Stimulated activated CD4-positive, alpha-beta T cell treated with anti-CD3 and anti-CD28 coated beads, Interleukin-1b, Interleukin-23, amount 100 ng/mL, for 48 hours (primary cell): ENCODE measurements at places on chromosomes 1 and 21.

- no peak for DNase-seq
Observed at GRCh38 chr1:40076895-40077312, 20.1 kb downstream of the PPT1 start.

GRCh38 chr1:26330276-26330675 lies 12.5 kb downstream of the CD52 start:
- no peak for DNase-seq

DNA sequence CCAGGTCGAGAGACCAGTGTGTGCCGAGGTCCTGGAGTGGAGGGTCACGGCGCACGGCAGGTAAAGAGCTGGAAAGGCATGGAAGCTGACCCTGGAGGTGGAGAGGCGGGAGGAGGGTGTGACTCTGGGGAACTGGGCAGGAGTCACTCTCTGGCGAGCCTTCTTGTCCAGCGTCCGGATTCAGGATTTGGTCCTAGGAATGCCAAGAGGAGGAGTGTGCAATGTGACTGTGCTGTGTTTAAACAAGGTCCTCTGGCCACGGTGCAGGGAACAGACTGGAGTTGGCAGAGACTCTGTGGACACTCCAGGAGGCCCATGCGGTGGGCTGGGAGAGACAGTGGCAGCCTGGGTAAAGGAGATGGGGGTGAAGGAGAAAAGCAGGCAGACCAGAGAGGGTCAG lies 64.2 kb upstream of the CASZ1 start:
- no peak for DNase-seq

- DNase-seq: no peak
Observed at GRCh38 chr1:197842646-197843045, 59.8 kb upstream of the C1orf53 start.

DNA sequence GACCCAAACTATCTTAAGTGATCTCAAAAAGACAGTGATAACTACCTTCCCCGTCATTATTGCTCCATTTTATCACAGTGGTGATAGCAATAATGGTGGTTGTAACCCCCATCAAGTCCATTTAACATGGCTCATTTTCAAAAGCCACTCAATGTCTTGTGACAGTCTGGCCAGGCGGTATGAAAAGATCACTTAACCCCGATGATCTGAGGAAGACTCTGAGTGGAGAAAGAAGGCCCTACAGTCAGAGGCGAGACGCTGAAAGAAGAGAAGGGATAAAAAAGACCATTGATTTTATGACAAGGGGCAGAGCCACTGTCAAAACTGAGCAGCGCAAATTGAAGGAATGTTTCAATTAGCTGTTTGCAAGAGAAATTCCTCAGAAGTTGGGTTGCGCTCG lies 417.2 kb upstream of the PBX1 start:
- DNase-seq: no peak

- DNase-seq: no peak
Observed at GRCh38 chr1:110436635-110437034, 14.3 kb upstream of the PROK1 start.

DNA sequence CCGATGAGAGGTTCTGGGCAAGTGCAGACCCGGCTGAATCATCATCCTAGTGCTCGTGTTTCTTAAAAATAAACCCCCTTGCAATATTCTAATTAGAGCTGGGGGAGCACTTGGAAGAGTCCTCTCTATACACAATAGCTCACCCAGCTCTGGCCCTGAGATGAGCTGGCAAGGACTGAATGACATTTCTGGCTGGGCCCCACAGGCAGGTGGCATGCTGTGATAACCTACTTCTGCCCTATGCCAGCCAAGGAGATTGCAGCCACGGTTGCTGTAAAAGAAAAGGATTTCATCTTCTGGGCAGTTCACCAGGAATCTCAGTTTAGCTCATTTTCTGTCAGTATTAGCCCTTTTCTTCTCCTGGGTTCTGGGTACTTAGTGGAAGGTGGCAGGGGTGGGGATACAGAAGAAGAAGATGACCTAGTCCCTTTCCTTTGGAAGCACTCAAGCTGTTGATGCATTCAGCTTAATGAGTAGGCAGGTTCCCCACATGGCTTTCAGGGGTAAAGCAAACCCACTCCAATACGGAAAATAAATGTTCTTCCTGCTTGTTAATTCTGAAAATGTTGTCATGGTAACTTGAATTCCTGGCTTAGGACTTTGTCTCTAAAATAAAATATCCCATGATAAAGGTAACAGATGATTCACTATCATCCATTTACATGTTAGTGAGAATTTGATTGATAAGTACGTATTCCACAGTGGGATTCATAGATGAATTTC lies 32.2 kb downstream of the VASH2 start:
- DNase-seq: no peak

- DNase-seq: no peak
Observed at GRCh38 chr1:50559421-50559820, 136.2 kb upstream of the DMRTA2 start.

GRCh38 chr1:31790140-31790539 lies 25.7 kb downstream of the SPOCD1 start:
- DNase-seq: no peak

DNA sequence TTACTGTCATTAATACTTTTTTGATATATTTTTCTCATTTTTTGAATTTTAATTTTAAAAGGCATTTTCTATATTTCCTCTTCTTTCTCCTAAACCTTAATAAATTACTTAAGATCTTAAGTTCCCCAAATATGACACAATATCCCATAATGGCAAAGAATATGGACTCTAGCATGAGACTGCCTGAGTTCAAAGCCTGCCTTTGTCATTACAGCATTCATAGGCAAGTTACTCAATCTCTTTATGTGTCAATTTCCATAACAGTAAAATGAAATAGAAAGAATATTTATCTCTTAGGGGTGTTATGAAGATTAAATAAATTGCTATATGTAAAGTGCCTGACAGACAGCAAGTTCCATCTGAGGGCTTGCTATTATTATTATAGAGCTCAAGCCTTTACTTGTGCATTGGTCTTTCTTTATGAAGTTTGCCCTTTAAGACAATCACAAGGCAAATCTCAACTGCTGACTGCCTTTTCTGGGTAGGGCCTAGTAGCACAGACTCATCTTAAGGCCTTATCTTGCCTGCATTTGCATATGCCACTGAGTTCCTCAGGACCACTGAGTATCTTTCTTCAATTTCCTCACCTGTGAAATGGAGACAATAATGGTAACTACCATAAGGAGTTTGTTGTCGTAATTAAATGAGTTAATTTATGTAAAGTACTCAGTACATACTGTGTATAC lies 231.0 kb downstream of the NRIP1 start:
- no peak for DNase-seq

DNA sequence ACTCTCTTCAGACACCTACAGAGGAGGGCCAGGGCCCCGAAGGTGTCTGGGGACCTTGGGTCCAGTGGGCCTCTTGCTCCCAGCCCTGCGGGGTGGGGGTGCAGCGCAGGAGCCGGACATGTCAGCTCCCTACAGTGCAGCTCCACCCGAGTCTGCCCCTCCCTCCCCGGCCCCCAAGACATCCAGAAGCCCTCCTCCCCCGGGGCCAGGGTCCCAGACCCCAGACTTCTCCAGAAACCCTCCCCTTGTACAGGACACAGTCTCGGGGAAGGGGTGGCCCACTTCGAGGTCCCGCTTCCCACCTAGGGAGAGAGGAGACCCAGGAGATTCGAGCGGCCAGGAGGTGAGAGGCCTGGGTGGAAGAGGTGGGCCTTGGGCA lies 3.7 kb downstream of the ADAMTSL4 start:
- DNase-seq: no peak

DNA sequence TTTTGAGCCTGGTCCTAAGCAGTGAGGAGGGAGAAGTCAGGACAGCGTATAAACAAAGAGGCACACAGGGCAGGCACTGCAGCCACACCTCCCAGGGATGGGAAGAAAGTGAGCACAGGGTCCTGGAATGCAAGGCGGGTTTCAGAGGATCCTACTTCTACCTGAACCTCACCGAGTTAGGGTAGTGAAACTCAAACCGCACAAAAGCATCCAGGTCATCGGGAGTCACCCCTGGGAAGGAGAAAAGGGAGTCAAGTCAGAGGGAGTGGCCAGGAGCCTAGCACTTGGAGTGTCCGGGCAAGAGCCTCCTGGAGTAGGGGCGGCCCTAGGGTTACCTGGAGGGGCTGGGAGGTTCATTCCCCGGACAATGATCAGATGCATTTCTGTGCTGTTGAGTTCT lies 10.6 kb downstream of the CC2D1B start:
- no peak for DNase-seq

GRCh38 chr21:14545906-14546480 lies at the start of gene SAMSN1:
Gene SAMSN1, minus strand, starts transcription at chr21:14546315. Its CDS starts 54 bp downstream, at chr21:14546261.
- peak; percentile 74 for DNase-seq

GRCh38 chr1:24236789-24237371 lies 49.8 kb upstream of the IFNLR1 start:
- DNase-seq: no peak

- DNase-seq: no peak
Observed at GRCh38 chr1:157562515-157562914, 10.2 kb upstream of the FCRL5 start.
